PC-9 (cell line): ENCODE measurements at places on chromosomes 1 and 21.

DNA sequence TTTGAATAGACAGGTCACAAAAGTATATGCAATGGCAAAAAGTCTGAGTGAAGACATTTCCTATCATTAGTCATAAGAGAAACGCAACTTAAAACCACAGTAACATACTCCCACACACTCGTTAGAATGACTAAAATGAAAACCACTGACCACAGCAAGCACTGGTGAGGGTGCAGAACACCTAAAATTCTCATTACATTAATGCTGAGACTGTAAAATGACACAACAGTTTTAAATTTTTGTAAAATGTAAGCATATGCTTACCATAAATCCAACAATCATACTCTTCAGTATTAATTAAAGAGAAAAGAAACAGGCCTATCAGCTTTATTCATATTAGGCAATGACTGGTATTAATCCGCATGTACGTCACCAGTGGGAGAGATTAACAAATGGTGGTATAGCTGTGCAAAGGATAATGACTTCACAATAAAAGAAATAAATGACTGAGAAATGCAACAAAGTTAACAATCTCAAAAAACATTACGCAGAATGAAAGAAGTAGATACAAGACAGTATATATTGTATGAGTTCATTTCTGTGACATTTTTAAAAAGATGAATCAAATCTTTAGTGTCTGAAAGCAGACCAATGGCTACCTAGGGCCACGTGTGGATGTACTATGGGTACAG lies 253.5 kb downstream of the AKT3 start:
- H3K4me3 ChIP-seq: no peak overlapping the region
- 0 out of 2 replicates have a peak overlapping the region, but pooled peaks have one; percentile 18 for H3K27ac ChIP-seq
- no peak for DNase-seq
- no peaks in the 10 kb centered on the region for H3K27me3 ChIP-seq

GRCh38 chr1:31531177-31531999 lies 44.9 kb upstream of the TINAGL1 start:
- H3K36me3 ChIP-seq: no peaks in the 10 kb centered on the region
- no peak overlapping the region for H3K27ac ChIP-seq
- peak; percentile 19 for DNase-seq
- no peak overlapping the region for H3K4me3 ChIP-seq

DNA sequence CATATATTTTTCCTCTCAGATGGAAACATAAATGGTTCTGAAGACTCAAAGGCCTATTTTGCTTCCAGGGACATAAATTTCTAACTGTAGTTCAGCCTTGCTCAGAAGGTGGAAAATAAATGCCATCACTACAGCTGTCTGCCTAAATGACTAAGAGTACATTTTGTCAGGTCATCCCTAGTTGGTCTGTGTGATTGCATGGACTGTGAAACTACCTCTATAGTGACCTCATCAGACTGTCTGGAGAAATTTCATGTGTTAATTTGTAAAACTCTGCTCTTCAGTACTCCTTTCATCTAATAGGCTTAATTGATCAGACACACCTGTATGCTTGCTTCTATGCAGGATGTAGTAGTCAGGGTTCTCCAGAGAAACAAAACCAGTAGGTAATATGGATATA lies 886.9 kb downstream of the AMY1C start:
- H3K27ac ChIP-seq: no peak overlapping the region
- no peak for DNase-seq
- no peak overlapping the region for H3K4me3 ChIP-seq

- DNase-seq: no peak
- H3K36me3 ChIP-seq: no peaks in the 10 kb centered on the region
- no peaks in the 10 kb centered on the region for H3K4me1 ChIP-seq
- no peak overlapping the region for H3K27ac ChIP-seq
- no peaks in the 10 kb centered on the region for H3K27me3 ChIP-seq
Measured at GRCh38 chr21:26635681-26636080, 62.6 kb upstream of the CYYR1 start.

DNA sequence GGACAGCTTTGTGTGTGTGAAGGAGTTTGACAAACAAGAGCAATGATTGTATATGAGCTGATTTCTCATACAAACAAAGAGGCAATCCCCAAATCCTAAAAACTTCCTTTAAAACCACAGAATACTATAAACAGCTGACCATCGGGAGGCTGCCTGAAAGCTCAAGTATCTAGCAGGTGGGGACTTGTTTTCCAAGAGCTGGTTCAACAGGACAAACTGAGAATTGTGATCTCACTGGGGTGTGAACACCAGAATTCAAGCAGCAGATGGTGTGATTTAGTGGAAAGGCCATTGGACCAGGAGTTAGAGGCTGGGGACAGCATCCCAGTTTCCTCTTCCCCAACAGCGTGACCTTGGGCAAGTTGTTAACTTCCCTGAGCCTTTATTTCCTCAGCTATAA lies 13.9 kb downstream of the LMX1A start:
- H3K27me3 ChIP-seq: peaks cover 12% of the 10 kb centered on the region; the same call in 1 of the 2 replicates
- H3K36me3 ChIP-seq: no peaks in the 10 kb centered on the region
- H3K4me1 ChIP-seq: no peaks in the 10 kb centered on the region
- H3K4me3 ChIP-seq: no peak overlapping the region
- no peak for DNase-seq

DNA sequence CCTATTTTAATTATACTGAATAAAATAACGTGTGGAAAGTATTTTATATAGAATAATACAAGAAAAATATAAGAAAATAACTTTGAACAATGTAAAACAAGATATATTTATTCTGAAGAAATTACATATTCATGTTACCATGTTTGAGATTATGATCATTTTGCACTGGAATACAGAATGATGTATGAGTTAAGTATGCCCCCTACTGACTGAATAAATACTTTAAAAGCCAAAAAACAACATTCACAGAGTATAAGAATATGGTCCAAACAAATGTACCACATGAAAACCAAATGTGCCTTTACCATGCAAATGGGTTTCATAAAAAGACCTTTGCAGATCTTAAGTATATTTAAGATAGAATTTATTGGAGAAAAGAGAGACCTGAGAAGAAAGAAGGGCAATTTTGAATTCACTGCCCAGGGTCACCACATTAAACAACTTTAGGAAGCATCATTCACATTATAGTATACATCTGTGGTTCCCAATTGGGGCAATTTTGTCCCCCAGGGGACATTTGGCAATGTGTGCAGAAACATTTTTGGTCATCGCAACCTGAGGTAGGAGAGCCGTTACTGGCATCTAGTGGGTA lies 136.6 kb upstream of the GFI1 start:
- no peak for DNase-seq
- H3K27me3 ChIP-seq: no peaks in the 10 kb centered on the region
- no peak overlapping the region for H3K4me3 ChIP-seq
- H3K36me3 ChIP-seq: no peaks in the 10 kb centered on the region
- H3K4me1 ChIP-seq: no peaks in the 10 kb centered on the region

GRCh38 chr1:162977944-162978568 lies 91.1 kb upstream of the RGS4 start:
- no peaks in the 10 kb centered on the region for H3K27me3 ChIP-seq
- peaks cover 11% of the 10 kb centered on the region for H3K4me1 ChIP-seq
- no peak for DNase-seq
- no peak overlapping the region for H3K4me3 ChIP-seq

DNA sequence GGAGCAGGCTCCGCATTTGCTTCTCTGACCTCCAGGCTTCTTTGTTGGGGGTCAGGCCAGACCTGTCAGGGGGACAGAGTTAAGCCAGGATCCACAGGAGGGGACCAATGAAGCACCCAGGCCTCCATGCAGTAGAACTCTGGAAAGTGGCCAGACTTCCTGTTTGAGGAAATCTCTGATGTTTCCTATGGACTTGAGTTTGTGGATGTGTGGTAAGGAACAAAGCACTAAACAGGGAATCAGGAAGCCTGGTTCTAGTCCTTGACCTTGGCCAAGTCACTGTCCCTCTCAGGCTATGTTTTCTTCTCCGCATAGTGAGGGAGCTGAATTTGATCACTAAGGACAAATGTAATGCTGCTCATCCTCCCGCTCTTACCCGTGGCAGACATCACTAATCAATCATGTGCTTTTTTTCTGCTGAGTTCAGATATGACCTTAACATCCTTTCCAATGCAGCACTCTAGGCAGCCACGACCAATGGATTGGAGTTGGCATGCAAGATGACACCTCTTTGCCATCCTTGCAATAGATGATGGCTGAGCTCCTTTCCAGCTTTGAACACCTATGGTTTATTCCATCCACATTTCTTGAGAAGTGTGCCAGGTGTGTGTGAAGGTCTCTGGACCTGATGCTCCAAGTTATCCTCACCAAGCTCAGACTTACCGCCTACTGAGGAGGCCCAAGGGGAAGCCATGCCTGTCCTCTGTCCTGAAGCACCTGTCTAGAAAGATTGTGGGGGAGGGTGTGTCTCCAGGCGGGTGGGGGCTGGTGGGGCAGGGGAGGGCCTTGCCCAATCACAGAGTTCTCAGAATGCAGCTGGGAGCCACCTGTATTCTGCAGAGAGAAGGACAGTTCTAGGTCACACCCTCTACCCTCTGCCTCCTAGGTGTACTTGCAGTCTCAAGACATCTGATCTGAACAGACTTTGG lies 9.9 kb downstream of the SH2D2A start:
- no peak overlapping the region for H3K4me3 ChIP-seq
- H3K27me3 ChIP-seq: no peaks in the 10 kb centered on the region
- H3K4me1 ChIP-seq: no peaks in the 10 kb centered on the region
- H3K27ac ChIP-seq: no peak overlapping the region
- no peak for DNase-seq

DNA sequence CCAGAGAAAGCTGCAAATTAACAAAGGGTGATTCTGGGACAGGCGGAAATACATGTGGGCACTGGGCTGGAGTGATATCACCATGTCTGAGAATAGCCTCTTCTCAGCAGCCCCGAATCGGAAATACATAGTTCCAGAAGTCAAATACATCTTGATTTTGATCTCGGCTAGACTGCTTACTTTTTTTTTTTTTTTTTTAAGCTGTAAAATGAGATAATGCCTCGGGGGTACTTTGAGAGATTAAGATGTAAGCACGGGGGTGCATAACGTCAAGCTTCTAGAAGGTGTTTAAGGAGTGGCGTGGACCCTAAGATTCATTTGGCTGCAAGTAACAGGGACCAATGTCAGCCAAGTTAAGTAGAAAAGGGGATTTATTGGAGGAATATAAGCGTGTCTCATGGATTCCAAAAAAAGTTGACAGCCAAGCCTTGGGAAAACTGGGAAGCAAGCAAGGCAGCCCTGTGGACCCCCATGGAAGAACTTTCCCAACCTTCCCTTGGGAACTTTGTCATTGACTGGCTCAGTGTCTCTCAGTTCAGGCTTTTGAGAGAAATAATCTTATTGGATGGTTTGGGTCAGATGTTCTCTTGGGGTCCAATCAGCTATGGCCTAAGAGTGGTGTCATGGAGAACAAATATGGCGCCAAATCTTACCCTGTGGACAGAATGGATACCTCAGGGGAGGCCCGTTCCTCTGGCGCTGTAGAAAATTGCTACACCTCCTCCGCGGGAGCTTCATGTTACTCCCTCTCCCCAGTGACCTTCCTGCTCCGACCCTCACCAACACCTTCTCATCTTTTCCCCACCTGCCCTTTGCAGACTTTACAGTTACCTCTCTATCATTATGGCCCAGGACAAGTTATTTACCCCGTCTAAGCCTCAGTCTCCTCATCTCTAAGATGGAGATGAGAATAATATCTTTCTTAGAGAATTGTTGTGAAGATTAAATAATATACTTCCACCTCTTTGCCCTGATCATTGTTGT lies 186.6 kb downstream of the KAZN start:
- no peak overlapping the region for H3K27ac ChIP-seq
- H3K27me3 ChIP-seq: peaks cover 8% of the 10 kb centered on the region; the same call in 1 of the 2 replicates
- H3K4me3 ChIP-seq: no peak overlapping the region

DNA sequence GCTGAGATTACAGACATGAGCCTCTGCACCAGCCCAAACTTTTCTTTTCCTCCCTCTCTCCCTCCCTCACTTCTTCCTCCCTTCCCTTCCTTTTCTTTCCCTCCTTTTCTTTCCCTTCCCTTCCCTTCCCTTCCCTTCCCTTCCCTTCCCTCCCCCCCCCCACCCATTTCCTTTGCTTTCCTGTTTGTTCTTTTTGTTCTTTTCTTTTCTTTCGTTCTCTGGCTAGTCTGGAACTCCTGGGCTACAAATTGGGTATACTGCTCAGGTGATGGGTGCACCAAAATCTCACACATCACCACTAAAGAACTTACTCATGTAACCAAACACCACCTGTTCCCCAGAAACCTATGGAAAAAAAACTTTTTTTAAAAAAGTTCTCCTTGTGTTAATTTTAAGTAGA lies 174.8 kb upstream of the CHODL start:
- H3K4me3 ChIP-seq: no peak overlapping the region
- DNase-seq: no peak
- no peak overlapping the region for H3K27ac ChIP-seq
- H3K36me3 ChIP-seq: no peaks in the 10 kb centered on the region
- H3K27me3 ChIP-seq: no peaks in the 10 kb centered on the region
- H3K4me1 ChIP-seq: no peaks in the 10 kb centered on the region

GRCh38 chr1:39199593-39199992 lies 4.9 kb upstream of the MACF1 start:
- no peak overlapping the region for H3K4me3 ChIP-seq
- DNase-seq: no peak
- H3K36me3 ChIP-seq: no peaks in the 10 kb centered on the region
- H3K4me1 ChIP-seq: peaks cover 25% of the 10 kb centered on the region
- H3K27me3 ChIP-seq: no peaks in the 10 kb centered on the region

GRCh38 chr21:40120940-40121575 lies 253.8 kb downstream of the PCP4 start:
- DNase-seq: no peak
- no peaks in the 10 kb centered on the region for H3K36me3 ChIP-seq
- H3K27ac ChIP-seq: no peak overlapping the region
- H3K4me1 ChIP-seq: no peaks in the 10 kb centered on the region
- 0 out of 2 replicates have a peak, but pooled peaks cover 3% of the 10 kb centered on the region for H3K27me3 ChIP-seq

DNA sequence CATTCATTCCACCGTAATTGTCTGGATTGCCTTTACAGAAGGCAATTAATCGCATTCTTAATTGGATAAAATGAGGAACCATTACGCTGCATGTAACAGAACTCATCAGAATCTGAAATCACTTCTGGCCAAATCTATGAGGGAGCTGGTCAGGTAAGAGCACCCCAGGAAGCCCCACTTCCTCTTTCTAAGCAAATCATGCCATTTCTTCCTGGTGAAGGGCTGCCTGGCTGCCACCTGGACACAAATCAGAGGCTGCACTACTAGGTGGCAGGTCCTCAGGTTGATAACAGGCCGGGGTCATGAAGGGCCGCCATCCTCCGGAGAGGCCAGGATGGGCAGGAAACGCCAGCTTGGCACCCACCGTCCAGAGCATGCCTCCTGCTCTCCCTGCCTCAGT lies 73.7 kb downstream of the CAPZB start:
- no peaks in the 10 kb centered on the region for H3K4me1 ChIP-seq
- H3K27me3 ChIP-seq: no peaks in the 10 kb centered on the region
- no peak overlapping the region for H3K4me3 ChIP-seq
- DNase-seq: no peak
- H3K27ac ChIP-seq: no peak overlapping the region
- no peaks in the 10 kb centered on the region for H3K36me3 ChIP-seq
